Esophagus squamous epithelium (tissue), 5 donors: ENCODE measurements at places on chromosomes 16 and 17.

GRCh38 chr17:63538693-63539595 is 11.3 kb upstream of the DCAF7 start:
- DNase-seq = no peak

DNA sequence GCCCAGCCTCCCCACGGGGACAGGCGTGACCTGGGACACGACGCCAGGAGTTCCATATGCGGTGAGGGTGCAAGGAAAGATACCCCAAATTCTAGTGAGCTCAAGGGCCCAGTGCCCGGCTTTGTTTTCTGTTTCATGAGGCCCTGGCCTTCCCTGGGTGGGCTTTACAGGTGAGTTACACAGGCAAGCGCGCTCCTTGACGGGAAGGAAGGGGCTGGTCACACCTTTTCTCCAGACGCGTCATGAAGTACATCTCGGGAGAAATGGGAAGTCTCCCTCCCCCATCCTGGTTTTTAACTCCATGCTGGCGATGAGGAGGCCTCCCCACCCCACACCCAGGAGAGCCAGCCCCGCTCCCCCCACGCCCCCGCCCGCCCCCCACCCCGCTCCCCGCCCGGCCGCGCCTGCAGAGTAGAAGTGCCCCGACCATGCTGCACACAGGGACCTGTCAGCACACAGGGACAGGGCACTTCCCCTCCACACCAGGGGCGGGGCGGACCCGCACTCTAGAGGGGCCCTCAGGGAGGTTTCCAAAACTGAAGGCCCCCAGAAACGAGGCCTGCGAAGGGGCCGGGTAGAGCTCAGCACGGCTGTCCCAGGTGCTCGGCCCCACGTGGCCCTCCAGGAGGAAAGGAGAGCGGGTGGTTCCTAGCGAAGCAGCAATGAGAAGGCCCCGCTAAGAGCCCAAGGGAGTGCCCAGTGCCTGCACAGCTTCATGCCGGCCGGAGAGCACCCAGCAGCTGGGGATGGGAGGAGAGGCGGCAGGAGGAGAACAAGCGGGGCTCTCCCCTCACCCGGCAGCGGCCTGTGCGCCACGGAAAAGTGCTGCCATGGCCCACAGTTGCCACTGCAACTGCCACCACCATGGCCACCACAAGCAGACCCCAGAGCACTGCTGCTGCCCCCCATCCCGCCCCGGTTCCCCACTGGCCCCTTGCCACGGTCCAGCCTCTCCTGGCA is 7.7 kb downstream of the CYB561 start:
- no peak for DNase-seq

GRCh38 chr16:82634955-82635610 is 8.3 kb downstream of the CDH13 start:
- no peak for DNase-seq

- no peak for DNase-seq
These were observed 46.1 kb downstream of the CHCT1 start for GRCh38 chr17:60468371-60468770.

- DNase-seq = no peak
These were observed 6.8 kb downstream of the CNP start for GRCh38 chr17:41973408-41973811.

DNA sequence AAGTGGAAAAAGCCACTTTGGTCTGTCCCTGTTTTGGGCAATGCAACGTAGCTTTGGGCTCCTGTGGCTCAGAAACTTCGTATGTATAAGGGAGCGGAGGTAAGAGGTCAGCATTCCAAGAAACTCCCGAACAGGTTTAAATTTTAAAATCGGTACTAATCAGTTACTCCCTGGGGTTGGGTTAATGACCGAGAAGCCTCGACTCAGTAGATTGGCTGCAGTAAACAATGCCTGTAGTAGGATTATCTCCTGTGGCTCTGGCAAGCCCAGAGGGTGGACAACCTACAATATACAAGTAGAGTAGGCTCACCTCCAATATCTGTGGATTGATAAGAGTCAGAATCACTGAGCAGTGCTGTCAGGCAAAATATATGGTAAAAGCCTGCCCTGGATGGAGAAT is 1.6 kb upstream of the GNA13 start:
- no peak for DNase-seq

- no peak for DNase-seq
These were observed 101.9 kb downstream of the KCNJ2 start for GRCh38 chr17:70271200-70271599.

GRCh38 chr16:69563605-69564580 is 1.9 kb upstream of the NFAT5 start:
- DNase-seq = no peak

- no peak for DNase-seq
These were observed 80.2 kb downstream of the CDH11 start for GRCh38 chr16:65041667-65042066.

- DNase-seq = no peak
These were observed 7.5 kb upstream of the XPO6 start for GRCh38 chr16:28219282-28219681.

DNA sequence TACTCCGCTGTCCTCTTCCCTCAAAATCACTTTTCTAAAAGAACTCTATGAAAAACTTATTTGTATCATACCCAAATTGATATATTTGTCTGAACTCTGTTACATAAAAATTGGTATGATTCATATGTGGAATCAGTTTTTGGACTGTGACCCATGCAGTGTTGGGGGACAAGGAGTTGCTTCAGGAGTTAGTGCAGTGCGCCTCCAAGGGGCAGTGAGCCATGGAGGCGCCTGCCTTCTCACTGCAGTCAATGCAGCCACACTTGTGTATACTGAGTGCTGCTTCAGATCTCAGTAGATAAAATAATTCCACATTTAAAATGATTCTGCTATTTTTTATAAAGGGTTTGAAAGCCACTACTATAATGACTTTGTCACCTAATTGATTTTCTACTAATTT is 32.5 kb downstream of the DGKE start:
- no peak for DNase-seq

- DNase-seq = no peak
These were observed 21.5 kb upstream of the TNS4 start for GRCh38 chr17:40522961-40523310.

GRCh38 chr17:80153004-80153403 is 6.1 kb upstream of the EIF4A3 start:
- DNase-seq = no peak

DNA sequence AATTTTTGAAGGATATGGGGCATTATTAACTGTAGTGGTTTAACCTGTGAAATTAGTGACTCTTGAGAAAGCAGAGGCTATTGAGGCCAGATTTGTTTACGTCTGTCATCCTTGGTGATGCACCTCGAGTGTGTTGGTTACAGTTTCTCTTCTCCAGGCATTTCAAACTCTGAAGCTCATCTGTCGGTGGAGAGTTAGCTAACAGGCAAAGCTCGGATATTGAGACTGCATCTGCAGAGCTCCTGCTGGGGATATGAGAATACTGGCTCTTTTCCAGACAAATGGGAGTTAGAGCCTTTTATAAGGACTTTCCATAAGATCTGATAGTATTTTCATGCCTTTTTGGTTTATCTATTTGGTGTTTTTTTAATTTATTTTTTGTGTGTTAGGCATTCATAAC is 6.7 kb downstream of the CLEC16A start:
- DNase-seq = no peak

DNA sequence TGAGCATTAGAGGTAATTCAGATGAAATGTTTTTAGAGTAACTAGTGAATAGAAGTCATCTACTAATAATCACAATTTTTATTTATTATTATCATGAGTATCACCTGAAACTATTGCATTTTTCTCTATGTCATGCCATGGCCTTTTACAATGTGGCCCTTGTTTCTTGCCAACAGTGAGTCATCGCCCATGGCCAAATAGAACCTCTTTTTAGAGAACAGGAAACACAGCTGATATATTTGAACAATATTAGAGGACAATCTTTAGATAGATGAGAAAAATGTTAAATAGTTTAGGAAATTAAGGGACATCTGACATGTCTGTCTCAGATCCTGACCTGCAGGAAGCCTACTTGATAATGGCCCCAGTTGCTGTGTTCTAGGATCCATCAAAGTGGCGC is 1584.4 kb upstream of the GOT2 start:
- DNase-seq = no peak

DNA sequence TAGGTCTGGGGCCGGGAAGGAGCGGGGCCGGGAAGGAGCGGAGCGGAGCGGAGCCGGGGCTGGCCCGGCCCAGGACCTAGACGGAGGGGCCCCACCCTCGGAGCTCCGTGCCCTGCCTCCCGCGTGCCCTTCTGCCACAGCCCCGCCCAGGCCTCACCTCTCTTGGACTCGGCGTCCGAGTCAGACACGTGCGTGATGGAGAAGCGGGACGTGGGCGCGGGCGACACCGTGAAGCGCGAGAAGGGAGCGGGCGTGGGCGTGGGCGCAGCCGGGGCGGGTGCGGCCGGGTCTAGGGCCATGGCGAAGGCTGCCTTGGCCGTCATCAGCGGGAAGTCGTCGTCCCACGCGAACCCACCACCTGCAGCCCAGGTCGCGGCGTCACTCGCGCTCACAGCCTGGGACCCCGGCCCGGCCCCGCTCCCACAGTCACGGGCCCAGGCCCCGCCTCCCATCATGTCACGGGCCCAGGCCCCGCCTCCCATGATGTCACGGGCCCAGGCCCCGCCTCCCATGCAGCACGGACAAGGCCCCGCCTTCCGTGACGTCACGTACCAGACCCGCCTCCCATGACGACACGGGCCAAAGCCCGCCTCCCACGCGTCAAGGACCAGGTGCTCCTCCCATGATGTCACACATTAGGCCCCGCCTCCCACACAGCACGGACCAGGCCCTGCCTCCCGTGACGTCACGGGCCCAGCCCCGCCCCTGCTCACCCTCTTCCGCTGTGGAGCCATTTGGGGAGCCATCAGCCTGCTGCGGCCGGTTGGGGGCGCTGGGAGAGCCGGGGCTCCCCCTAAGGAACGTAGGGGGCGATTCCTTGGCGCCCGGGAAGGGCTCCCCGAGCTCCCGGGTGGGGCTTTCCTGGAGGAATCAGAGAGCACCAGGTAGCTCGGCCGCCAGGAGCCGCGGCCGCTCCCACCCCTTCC is 45.8 kb upstream of the PVALEF start:
- peak; percentile 39 for DNase-seq

- no peak for DNase-seq
These were observed 13.9 kb downstream of the CLUH start for GRCh38 chr17:2697611-2698162.

GRCh38 chr16:53945996-53946395 is 242.0 kb downstream of the FTO start:
- DNase-seq = no peak

- DNase-seq = no peak
These were observed 85.9 kb downstream of the EMP2 start for GRCh38 chr16:10494343-10495030.
